ENCODE measurements at places on chromosomes 11 and 22.
A peak's percentile ranks its signal among the peaks of the same experiment; 100 is the strongest.

DNA sequence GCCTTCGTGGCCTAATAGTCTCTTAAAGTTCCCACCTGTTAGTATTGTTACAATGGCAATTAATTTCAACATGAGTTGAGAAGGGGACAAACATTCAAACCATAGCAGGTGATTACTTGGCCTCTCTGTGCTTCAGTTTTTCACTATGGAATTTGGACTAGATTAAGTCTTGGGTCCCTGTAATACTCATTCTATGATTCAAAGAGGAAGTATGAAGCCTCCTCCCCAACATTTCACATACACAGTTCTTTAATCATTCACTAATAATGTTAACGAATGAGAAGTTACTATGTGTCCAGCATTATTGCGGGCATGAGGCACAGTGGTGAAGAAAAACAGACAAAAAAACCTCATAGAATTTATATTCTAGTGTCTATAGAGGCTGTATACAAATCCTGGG lies 19.9 kb upstream of the USP47 start:
- no peak for DNase-seq

GRCh38 chr11:102494216-102494615 lies 36.3 kb downstream of the MMP7 start:
- no peak for DNase-seq

- no peak for DNase-seq
These were observed 21.0 kb upstream of the AMOTL1 start for GRCh38 chr11:94747146-94747545.

DNA sequence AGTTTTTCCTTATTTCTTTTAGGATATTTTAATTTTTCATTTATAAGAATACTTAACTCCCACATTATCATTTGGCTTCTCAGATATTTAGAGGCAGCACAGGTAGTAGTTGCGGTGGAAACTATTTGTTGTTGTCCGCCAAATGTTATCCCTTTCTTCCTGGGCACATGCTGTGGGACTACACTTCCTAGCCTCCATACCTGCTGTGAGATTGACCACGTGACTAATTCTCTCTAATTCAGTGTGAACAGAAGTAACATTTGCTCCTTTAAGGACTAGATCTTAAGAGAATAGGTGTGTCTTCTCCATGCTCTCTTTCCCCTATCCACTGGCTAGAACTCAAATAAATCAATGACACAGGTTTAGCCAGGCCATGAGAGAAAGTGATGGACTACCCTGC lies 136.5 kb downstream of the ATG16L2 start:
- DNase-seq: no peak

DNA sequence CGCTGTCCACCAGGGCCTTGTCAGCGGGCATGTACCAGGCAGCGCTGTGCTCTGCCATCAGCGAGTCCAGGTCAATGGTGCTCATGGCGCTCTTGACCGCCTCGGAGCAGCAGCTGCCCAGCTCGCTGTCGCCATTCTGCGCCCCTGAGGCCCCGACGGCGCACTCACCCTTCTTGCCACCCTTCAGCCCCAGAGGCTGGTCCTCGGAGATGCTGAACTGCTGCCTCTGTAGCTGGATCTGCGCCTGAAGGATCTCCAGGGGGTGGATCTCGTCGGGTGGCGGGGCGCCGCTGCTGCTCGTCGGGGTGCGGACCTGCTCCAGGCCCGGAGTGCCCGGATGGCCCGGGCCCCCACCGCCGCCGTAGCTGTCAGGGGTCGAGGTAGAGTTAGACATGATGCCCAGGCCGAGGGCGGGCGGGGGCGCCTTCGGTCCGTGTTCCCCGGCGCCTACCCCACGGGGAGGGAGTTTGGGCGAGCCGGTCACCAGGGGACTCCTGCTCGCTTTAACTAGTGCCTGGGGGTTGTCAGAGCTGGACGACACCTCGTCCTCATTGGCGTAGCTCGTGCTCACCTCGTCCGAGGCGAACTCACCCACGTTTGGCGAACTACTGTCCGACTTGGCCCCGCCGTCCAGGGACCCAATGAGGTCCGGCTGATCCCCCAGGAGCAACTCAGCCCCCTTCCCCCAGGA lies 4.6 kb downstream of the MN1 start:
- no peak for DNase-seq

DNA sequence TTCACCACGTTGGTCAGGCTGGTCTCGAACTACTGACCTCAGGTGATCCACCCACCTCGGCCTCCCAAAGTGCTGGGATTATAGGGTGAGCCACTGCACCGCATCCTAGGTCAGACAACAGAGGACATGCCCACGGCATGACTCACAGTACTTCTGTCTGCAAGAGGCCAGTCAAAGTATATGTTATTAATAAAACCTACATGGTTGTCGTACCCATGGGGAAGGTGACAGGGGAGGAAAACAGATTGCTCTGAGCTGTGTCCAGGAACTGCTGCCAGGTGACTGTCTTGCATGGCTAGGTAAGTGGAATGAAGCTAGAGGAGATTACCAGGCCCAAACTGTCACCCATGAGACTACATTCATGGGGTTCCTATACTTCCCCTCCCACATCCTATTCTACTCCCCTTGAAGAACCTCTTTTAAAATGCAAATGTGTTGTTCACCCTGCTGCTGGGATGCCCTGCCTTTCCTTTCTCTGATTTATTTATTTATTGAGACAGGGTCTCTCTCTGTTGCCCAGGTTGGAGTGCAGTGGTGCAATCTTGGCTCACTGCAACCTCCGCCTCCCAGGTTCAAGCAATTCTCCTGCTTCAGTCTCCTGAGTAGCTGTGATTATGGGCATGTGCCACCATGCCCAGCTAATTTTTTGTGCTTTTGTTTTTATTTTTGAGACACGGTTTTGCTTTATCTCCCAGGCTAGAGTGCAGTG lies 2.0 kb upstream of the NLRX1 start:
- DNase-seq: no peak

DNA sequence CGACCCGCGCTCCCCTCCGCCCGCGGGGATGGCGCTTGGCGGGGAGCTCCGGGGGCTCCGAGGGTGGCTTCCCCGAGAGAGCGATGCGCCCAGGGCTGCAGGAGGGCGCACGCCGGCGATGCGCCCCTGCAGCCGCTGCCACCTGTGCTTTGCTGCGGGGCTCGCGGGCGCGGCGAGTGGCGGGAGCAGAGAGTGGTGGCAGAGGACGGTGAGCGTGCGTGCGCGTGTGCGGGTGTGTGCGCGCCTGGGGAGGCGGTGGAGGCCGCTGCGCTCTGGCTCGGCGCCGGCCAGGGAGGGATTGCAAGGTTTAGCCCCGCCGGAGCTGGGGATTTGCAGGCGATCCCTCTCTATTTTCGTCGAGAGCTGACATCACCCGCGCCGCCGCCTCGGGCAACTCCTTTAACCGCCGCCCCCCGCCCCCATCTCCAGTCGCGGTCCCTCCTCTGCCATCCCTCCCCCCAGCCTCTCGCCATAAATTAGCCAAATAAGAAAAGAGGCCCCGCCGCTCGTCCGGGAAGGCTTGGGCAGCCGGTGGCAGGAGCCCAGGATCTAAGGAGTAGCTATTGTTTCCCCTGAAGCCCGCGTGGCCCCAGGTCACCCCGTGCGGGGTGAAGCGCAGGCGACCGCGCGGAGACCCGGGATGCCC lies at the start of gene SLC1A2:
Gene SLC1A2, minus strand, starts transcription at position 375 of the 646 bp plus-strand sequence. CDS start 592 bp downstream, outside the sequence.
- DNase-seq: no peak

- DNase-seq: no peak
These were observed 6.0 kb upstream of the MALAT1 start for GRCh38 chr11:65492637-65493366.

GRCh38 chr11:33334627-33335026 lies 77.4 kb downstream of the HIPK3 start:
- DNase-seq: no peak

- DNase-seq: no peak
These were observed 1.4 kb downstream of the ARFGAP3 start for GRCh38 chr22:42855721-42856120.

DNA sequence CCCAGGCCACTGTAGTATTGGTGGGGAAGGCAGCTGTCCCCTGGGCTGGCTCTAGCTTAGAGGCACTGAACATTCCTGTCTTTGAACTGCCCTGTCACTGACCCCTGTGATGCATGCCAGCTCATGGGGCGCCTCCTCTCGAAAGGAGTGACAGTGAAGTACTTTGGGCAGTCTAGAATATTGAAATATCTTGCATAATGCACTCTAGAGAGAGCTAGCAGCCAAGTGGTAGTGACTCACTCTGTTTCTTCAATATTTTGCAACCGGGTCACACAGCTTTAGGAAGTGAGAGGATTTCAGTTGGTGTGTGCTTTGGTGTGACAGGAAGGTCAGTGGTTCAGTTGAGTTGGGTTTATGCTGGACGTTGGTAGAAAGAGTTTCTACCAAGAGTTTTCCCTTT lies 35.5 kb upstream of the ST14 start:
- no peak for DNase-seq

GRCh38 chr22:25698978-25699377 lies 43.0 kb upstream of the MYO18B start:
- DNase-seq: no peak

DNA sequence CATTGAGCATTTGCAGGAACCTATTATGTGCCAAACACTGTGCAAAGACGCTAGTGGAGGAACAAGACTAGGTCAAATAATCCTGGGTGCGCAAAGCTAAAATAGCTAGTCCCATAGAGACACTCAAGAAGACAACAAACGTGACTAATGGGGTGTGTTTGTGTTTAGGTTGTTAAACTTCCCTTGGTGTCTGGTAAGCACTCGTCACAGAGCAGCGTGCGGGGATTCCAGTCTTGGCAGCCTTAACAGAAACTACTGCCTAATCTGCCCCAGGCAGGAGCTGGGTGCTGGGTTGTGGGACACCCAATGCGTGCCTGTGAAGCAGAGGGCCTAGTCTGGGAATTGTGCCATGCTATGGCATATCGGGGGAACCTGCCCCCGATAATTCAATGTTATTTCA lies 10.8 kb upstream of the CALCB start:
- DNase-seq: no peak

GRCh38 chr11:104402812-104403521 lies 239.0 kb upstream of the PDGFD start:
- no peak for DNase-seq

GRCh38 chr11:60761436-60762190 lies 4.9 kb downstream of the MS4A15 start:
- DNase-seq: no peak

- peak; percentile 45 for DNase-seq
These were observed 142.9 kb downstream of the CRYBB2 start for GRCh38 chr22:25362215-25362882.

GRCh38 chr11:77406396-77406795 lies 67.5 kb downstream of the PAK1 start:
- no peak for DNase-seq

DNA sequence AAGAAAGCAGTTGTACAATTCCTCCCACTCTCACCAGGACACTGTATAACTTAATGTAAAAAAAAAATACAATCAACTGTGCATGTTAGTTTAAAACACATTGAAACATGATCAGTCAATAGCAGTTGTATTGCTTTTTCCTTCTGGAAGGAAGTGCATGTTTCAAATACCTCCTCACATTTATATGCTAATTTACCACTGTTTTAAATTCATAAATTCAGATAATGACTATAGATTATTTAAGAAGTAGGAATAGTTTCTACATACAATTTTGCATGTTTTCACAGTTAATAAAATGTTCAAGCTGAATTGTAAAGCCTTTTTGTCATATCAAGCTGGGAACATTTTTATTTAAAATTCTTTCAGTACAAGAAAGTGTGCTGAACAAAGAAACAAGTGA lies 3.3 kb downstream of the GRIA4 start:
- no peak for DNase-seq

DNA sequence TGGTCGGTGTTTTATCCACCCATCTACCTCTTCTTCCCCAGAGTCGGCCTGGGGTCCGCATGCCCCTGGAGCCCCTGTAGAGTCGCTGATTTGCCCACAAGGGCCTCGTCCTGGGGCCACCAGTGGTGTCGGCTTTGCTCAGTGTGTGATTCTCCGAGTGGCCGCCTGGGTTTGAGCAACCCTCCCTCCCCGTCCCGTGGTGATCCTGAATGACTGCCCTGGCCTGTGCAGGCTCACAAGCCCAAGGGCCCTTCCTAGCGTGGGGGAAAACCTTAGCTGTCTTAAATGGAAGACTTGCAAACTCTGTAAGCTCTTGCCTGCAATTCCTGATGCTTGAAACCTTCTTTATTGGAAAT lies 128.3 kb downstream of the OSBP2 start:
- no peak for DNase-seq

- no peak for DNase-seq
These were observed 185.3 kb upstream of the ISX start for GRCh38 chr22:34880662-34881061.

- no peak for DNase-seq
These were observed 693 bp upstream of the LINC01488 start for GRCh38 chr11:69480547-69481392.

DNA sequence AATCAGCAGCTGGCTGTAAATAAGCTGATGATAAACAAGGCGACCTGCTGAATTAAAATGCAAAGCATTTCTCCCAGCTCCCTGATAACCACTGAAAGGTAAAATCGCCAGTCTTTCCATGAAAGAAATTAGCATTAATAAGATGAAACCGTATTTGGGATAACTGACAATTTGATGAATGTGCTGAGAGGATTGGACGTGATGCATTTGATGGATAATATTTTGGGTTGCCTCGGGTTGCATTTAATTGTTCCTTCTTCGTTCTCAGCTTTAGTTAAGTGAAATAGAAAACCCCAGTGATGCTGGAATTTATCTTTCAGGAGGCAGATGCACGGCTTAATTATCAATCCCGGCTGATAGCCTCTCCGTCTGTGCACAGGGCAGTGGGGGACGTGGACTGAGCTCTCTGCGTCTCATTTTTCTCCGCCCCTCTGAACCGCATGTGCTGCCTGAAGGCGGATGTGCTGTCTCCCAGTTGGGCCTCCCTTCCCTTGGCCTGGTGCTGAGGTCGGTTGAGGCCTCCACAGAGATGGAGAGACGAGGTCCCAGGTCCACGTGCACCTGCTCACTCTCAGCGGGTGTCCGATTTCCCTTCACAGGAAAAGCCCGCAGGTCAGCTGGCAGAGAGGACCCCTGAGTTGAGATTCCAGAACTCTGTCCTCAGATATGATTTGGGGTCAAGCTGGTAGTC lies 846.2 kb downstream of the BRD1 start:
- DNase-seq: no peak

DNA sequence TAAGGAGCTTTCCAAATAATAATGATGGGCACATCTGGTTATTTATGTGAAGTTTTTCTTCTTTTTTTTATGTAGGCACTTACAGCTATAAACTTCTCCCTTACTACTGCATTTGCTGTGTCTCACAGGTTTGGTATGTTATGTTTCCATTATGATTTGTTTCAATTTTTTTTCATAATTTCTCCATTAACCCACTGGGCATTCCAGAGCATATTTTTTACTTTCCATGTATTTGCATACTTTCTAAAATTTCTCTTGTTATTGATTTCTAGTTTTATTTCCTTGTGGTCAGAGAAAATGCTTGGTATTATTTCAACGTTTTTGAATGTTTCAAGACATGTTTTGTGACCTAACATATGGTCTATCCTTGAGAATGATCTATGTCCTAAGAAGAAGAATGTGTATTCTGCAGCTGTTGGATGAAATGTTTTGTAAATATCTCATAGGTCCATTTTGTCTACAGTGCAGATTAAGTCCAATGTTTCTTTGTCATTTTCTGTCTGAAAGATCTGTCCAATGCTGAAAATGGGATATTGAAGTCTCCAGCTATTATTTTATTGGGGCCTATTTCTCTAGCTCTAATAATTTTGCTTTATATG lies 362.1 kb downstream of the DDX10 start:
- no peak for DNase-seq

Measured in activated CD4-positive, alpha-beta T cell treated with anti-CD3 and anti-CD28 coated beads for 1 hour (primary cell).